Right ventricle myocardium inferior (tissue), 1 donor: ENCODE measurements at places on chromosomes 5 and 9. TPM values are rescaled to one million over a fixed set of nuclear protein-coding genes. Genes with fewer than 3 reads are reported as not detected.

GRCh38 chr5:132454361-132454760, 36.2 kb downstream of the IRF1 start:
- DNase-seq, result no peak

DNA sequence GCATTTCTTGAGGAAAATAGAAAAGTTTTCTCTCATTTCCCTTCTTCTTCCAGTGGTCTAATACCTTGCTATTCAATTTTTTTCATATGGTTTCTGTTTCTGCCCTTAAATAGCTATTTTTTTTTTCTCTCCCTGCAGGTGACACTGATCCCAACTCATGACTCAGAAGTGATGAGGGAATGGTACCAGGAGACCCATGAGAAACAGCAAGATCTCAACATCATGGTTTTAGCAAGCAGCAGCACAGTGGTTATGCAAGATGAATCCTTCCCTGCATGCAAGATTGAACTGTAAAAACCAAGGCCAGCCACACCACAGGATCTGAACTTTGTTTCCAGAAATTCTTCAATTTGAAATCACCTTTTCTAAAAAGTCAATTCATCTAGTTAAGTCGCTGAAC, 97.7 kb downstream of the MAP1B start:
- no peak for DNase-seq

GRCh38 chr5:119357808-119358529, 2.1 kb downstream of the TNFAIP8 start:
- no peak for DNase-seq

GRCh38 chr5:172876578-172876977, 42.5 kb downstream of the ERGIC1 start:
- no peak for DNase-seq

DNA sequence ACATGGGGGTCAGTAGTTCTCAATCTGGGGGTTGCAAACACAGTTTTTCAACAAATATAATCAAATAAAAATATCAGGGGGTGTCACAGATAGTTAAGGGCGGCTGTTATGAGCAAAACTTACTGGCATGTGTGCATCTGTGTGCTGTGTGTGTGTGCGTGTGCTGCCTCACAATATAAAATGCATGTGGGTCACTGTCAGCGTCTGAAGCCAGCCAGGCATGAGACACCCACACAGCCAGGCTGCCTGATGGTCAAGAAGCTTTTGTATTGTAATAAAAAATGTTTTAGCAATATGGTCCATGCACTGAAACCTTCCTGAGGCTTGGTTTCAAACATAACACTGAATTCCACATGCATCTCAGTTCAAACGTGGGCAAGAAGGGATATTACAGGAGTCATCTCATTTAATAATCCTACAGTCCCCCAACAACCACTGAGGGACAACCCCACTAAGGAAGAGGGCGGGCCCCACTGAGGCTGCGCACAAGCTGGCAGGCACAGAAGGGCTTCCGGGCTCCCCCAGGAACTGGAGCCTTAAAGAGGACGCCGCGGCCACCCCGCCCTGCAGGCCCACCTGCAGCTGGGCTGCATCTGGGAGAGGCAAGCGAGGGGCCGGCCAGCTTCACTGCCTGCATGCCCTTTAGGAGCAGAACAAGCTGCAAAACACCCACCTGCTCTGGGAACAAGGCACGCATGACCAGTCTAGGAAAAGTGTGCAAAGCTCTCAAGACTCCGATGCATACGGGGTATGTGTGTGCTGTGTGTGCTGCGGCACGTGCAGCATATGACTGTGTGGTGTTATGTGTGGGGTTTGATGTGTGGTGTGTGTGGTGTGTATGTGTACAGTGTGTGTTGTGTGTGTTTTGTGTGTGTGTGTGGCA, 14.1 kb downstream of the SEMA4D start:
- DNase-seq, result no peak

DNA sequence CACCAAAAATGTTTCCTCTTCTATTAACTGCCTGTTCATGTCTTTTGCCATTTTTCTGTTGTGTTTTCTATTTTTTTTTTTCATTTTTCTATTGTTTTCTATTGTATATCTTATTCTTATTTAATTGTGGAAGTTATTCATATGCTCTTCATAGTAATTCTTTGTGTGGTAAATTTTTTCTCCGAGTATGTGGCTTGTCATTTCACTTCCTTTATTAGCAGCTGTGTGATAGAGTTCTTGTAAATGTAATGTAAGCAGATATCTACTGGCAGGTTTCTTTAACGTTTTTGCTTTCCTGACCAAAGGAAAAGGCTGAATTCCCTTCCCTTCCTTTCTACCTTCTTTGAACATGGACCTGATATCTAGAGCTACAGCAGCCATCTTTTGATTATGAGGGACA, 5.8 kb upstream of the PLPP1 start:
- no peak for DNase-seq

Gene LVRN
- total RNA-seq, result 1.3 TPM

Gene RANBP6
- 24.2 TPM for total RNA-seq

GRCh38 chr5:6902094-6902493, 188.9 kb downstream of the TENT4A start:
- no peak for DNase-seq

Gene ALDH1A1
- total RNA-seq, result 25.7 TPM

Gene BTNL3
- not detected for total RNA-seq

Gene SPATA31C1
- total RNA-seq, result not detected

DNA sequence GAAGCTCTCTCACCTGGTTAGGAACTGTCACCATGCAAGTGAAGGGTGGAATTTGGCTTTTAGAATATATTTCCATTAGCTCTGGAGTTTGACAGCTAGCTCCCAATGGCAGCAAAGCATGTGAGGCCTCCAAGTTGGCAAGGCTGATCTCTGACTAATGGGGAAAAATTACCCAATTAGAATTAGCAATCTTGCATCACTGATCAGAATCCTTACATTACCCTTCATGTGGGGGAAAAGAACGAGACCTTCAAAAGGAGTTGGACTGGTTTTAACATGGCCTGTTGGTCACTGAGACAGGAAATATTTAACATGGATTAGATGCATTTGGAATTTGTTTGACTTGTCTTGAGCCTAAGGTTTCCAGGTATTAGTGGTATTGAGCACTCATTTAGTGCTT, 192.3 kb upstream of the GDNF start:
- no peak for DNase-seq

- no peak for DNase-seq
These were observed 11.7 kb downstream of the B4GALT7 start for GRCh38 chr5:177611446-177612214.

GRCh38 chr9:21862871-21863270, 60.4 kb downstream of the MTAP start:
- DNase-seq, result no peak

GRCh38 chr5:169413416-169413815, 112.5 kb upstream of the SLIT3 start:
- DNase-seq, result no peak

Gene FOXD4L5
- not detected for total RNA-seq

GRCh38 chr9:137304383-137305059, 2.5 kb upstream of the NRARP start:
- DNase-seq, result no peak

- no peak for DNase-seq
These were observed 92.4 kb upstream of the SLC1A1 start for GRCh38 chr9:4397917-4398316.

DNA sequence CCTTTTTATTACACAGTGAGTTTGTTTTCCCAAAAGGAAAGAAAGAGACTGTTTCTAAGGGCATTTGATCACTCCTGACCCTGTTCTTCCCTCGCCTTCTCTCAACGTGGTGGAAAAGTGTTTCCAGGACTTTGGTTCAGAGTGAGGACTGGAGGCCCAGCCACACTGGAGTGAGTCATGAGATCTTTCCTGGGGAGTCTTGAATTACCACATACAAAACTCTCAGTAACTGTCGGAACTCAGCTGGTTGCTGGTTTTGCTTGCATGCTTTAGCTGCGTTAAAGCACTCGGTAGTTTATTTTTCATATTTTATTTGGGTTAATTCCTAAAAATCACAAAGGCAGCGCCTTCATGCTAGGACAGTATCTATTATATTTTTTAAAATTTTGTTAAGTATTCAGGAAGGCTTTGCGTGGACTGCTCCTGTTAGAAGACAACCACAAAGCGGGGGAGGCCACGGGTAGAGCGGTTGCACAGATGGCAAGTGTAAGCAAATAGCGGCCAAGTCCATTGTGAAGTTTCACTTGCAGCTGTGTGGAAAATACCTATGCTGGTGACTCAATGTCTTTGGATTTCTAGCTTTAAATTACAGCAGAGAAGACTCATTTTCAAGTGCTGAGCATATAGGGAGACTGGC, 77.7 kb downstream of the ARSB start:
- DNase-seq, result no peak

Gene FAM200C
- 4.2 TPM for total RNA-seq

DNA sequence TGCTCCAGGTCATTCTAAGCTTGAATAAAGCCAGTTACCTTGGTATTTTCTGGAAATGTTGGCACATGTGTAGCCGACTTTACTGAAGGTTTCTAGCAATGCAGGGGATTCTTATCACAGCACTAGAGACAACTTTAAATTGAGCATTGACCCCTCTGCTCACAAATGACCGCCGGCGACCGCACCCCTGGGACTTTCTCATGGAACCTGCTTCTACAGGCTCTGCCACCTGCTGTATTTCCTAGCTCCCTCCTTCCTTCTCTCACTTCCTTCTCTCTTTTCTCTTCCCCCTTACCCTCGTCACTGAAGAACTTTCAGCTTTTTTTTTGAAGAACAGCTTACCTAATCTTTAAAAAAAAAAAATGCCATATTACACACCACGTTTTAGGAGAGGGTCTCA, 30.9 kb upstream of the DAB2 start:
- DNase-seq, result peak; percentile 42

Gene SLIT3
- 12.4 TPM for total RNA-seq

Gene INSL4
- total RNA-seq, result not detected

GRCh38 chr9:86263876-86264275, 4.4 kb upstream of the C9orf153 start:
- no peak for DNase-seq

Gene PAPPA
- 1.1 TPM for total RNA-seq

Gene NSD1
- 36.1 TPM for total RNA-seq

Gene BHMT2
- 8.9 TPM for total RNA-seq

DNA sequence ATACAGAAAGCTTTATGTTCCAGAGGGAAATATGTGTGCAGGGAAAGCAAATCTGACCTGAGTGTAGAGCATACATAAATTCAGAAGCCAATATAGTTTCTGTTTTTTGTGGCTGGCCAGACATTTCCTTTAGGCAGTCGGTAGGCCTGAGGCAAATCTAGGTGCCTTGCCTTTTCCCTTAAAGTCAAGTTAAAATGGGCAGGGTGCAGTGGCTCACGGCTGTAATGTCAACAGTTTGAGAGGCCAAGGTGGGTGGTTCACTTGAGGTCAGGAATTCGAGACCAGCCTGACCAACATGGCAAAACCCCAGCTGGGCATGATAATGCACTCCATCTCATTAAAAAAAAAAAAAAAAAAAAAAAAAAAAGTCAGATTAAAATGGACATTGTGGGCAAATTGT, 31.2 kb downstream of the PHAX start:
- DNase-seq, result no peak

DNA sequence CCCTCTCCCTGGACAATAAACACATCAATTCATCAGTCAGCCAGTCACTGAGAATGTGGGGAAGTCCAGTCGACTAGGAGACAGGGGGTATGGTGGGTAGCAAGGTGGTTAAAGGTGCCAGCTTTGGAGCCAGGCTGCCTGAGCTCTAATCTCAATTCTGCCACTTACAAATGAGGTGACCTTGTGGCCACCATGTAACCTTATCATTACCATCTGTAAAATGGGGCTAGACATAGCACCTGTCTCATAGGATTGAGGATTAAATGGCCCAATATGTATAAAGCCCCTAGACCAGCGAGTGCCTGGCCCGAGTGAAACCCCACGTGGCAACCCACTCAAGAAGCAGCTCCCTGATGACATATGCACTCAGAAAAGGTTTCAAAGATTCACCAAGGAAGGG, 73.3 kb upstream of the TBC1D2 start:
- DNase-seq, result no peak

Gene PTGES
- total RNA-seq, result 4.8 TPM

- DNase-seq, result no peak
These were observed 54.3 kb upstream of the TXNDC8 start for GRCh38 chr9:110391826-110392485.

GRCh38 chr9:35311891-35312639, 150.3 kb downstream of the UNC13B start:
- DNase-seq, result no peak

DNA sequence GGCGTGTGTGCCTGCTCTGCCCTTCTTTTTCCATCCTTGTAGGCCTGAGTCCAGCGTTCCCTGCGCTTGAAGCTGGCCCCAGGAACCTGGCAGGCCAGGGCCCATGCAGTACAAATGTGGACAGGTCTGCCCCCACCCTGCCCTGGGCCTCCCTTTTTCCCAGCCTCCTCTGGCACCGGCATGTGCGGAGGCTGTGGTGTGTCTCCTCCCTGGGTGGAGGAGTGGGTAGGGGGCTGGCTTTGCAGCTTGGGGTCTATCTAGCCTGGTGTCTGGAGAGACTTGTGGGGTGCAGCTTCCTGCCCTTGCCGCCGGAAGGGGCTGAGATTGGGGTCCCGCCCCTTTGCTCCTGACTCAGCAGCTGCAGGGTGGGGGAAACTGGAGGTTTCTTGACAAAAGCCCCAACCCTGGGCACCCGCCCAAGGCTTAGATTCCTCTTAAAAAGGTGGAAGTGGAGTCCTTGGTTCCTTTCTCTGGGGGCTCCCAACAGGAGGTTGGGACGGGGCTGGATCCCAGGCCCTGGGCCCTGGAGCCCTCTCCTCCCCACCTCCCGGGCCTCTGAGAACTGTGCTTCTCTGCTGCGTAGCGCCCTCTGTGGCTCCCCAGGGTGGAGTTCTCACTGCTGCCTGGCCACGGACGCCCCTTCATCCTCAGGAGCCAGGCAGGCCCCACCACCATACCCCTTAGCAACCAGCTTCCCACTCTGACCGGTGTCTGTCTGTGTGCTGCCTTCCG, 18.0 kb downstream of the RXRA start:
- DNase-seq, result peak; percentile 93

DNA sequence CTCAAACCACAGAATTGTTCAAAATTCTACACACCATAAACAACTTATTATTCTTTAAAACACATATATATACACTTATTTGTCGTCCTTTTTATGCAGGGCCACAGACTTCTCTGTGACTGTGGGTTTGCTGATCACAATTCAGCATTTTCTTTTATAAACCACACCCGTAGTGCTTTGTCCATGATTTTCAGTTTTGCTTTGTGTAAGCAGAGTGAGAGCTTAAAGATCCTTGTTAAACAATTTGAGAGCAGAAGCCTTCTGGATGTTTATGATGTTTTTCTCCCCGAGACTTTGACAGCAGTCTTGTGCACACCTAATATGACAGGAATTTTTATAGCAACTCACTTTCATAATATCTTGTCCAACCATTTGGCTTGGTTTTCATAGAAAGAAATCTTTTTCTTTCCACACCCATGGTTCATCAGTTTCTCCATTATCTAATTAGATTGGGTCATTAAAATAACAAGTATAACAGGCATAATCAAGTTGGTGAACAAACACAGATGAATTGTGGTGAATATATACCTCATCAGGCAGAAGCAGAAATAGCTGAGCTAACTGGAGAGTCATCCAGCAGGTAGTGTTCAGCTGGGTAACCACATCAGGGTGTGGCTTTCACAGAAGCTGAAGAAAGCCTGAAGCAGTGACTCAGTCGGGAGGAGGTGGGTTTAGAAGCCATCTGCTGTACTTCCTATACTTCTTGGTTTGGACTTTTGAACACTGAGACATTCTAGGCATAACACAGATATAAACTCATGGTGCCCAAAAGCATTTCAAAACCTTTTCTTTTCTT, 232.8 kb downstream of the DOCK8 start:
- DNase-seq, result no peak
